ENCODE measurements at places on chromosomes 2 and 18. TPM values are rescaled to one million over a fixed set of nuclear protein-coding genes. Genes with fewer than 3 reads are reported as not detected.

Gene TANC1
- total RNA-seq = 7.9 TPM

Gene MREG
- total RNA-seq = 4.0 TPM

Gene UPP2
- total RNA-seq = not detected

Gene EPHA4
- 0.68 TPM for total RNA-seq

Gene VAPA
- 154 TPM for total RNA-seq

Gene LRRTM1
- total RNA-seq = not detected

Gene FZD7
- 6.7 TPM for total RNA-seq

Gene GCG
- total RNA-seq = not detected

Gene FOXD4L1
- total RNA-seq = 0.35 TPM

Gene CCDC121
- 3.4 TPM for total RNA-seq

Gene CXCR1
- total RNA-seq = not detected

Gene GAD1
- 0.34 TPM for total RNA-seq

Gene MAP3K19
- not detected for total RNA-seq

Gene MC5R
- total RNA-seq = 0.06 TPM

Gene FOSL2
- 81.2 TPM for total RNA-seq

Gene ARMC9
- 14.8 TPM for total RNA-seq

Gene MITD1
- 22.0 TPM for total RNA-seq

Gene MARCO
- not detected for total RNA-seq

Gene TSPYL6
- total RNA-seq = not detected

Gene ACOXL
- total RNA-seq = not detected

Gene CFAP53
- total RNA-seq = 0.22 TPM
